ENCODE measurements at places on chromosomes 16 and 17.

- DNase-seq, result no peak
These were observed 32.1 kb downstream of the USP43 start for GRCh38 chr17:9677411-9677810.

- no peak for DNase-seq
These were observed 239.4 kb upstream of the CPHXL start for GRCh38 chr16:75965504-75966374.

- DNase-seq, result no peak
These were observed 306.0 kb downstream of the MAF start for GRCh38 chr16:79294568-79294967.

DNA sequence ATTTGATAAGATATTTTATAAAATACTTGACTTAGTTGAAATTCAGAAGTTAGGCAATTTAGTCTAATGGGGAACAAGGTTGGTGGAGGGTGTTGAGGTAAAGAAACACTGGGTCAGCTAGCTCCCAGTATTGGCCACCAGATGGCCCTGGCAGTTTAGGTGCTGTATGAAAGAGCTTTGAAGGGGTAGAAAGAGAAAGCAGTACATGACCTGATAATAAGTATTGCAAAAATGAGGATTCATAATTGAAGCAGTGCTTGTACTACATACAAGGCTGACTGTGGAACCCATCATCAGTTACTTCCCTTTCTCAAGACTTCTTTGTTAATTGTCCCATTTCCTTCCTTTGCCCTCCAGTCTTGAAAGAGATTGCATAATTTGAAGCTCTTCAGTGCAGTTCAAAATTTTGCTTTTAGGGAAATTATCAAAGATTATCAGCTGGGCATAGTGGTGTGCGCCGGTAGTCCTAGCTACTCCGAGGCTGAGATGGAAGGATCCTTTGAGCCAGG lies 29.4 kb downstream of the TANC2 start:
- peak; percentile 89 for DNase-seq

DNA sequence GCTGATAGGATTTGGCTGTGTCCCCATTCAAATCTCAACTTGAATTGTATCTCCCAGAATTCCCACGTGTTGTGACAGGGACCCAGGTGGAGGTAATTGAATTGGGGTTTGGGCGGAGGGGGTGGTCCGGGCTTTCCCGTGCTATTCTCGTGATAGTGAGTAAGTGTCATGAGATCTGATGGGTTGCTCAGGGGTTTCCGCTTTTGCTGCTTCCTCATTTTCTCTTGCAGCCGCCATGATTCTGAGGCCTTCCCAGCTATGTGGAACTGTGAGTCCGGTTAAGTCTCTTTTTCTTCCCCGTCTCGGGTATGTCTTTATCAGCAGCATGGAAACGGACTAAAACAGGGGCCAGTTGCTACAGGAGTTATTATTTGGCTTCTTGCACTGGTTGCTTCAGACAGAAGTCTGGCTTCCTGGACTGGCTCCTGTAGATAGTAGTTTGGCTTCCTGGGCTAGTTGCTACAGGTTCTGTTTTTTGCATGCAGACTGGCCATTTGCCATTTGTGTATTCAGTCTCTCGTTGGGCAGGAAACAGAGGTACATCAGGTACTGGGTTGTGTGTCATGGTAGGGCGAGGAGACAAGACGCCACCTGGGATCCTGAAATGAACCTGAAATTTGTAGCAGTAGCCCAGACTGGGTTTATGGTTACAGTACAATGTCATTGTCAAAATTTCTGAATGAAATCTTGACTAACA lies 32.6 kb downstream of the CNTNAP4 start:
- DNase-seq, result no peak

DNA sequence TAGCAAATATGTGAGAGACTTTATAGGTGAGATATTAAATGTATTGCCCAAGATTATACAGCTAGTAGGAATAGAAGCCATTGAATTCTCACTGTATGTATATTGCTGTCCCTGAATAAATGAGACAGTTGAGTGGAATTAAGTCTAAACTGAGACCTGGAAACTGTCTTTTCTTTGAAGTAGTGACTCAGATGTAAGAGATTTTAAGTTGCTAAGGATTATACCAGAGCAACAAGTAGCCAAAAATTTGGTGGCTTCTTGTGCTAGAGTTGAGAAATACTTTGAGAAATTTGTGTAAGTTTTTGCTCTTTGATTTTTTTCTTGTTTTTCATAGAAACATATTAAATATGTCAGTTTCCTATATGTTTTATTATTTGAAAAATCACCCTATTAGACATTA lies 58.7 kb downstream of the TANC2 start:
- DNase-seq, result no peak

DNA sequence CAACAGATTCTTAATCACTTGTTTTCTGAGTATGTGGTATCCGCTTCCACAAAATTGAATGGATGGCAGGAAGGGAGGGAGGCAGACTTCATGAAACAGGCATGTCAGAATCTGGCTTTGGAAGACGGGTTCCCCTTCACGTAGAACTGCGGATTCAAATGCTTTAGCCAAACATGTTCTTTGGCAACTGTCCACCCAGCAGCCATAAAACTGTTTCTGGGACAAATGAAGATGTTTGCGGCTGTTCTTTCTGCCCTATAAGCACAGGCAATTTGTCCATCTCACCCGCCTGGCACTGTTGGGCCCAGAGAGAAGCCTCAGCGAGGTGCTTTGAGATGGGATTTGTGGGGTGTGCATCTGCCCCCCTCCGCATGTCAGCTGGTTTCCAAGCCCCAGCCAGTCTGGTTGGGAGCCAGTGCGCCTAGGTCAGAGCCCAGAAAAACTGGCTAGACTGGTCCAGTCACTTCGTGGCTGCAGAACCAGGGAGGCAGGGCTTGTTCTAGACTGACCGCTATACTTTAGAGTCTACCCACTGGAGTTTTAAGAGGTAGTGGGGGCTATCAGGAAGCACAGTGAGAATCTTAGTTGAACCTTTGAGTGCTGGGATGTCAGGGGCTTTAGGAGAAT lies 6.3 kb downstream of the CRHR1 start:
- no peak for DNase-seq

GRCh38 chr16:11572301-11572995 lies 14.3 kb downstream of the LITAF start:
- no peak for DNase-seq

GRCh38 chr16:27829975-27830374 lies 233.5 kb downstream of the GSG1L start:
- DNase-seq, result no peak

GRCh38 chr17:10614536-10615155 lies 42.5 kb downstream of the MYH3 start:
- DNase-seq, result peak; percentile 72

DNA sequence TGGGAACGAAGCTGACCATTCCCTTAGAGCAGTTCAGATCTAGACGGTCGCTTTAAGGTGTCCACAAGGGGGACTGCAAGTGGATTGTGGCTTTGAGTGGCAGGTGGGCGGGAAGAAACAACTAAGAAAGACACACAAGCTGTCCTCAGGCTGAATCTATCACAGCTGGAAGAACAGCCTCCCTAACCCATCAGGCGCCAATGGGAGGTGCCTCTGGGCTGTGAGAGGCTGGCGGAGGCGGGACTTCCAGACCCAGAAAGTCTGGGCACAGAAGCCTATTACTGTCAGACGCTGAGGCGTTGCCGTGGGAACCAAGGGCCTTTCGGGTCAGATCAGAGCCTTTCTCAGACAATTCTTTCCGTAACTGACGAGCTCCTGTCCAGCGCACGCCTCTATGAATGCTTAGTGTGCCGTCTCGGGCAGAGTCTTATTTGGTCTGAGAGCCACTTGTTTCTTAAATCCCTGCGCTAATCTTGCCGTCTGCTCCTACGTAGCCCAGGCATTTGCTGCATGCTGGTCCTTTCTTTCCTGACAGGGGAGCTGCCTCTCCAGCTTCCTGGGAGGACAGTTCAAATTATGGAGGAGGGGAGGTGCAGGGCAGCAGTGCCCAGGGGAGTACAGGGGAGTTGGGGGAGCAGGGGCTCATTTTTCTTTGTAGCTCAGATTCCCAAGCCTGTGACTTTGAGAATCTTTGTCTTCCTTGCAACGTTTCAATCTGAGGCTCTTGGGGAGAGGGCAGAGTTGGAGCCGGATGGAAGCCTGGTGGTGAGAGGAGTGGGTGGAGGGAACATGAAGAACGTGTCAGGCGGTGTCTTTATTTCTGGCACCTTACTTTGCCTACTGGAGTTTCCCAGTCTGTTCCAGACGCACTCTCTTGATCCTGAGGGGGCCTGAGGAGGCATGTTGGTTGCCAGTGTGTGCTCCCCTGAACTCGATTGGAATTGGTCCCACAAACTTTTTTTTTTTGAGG lies 618.7 kb downstream of the KCNJ18 start:
- DNase-seq, result peak; percentile 20

DNA sequence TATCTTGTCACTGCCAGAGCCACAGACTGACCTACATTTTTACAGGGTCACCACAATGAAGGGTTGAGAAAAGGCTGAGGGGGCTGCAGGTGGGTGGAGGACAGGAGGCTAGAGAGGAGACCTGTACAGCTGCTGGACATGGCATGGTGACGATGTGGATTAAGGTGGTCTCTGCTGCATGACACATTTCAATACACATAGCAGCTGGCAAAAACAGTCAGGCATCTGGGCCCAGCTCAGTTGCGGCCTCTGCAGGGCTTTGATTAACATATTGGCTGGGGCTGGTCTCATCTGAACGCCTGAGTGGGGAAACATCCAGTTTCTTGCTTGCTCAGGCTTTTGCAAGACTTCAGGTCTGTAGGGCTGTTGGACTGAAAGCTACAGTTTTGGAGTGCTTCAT lies 265.4 kb upstream of the FOXF1 start:
- no peak for DNase-seq

- DNase-seq, result no peak
These were observed 177.4 kb downstream of the FTO start for GRCh38 chr16:53881371-53881770.

DNA sequence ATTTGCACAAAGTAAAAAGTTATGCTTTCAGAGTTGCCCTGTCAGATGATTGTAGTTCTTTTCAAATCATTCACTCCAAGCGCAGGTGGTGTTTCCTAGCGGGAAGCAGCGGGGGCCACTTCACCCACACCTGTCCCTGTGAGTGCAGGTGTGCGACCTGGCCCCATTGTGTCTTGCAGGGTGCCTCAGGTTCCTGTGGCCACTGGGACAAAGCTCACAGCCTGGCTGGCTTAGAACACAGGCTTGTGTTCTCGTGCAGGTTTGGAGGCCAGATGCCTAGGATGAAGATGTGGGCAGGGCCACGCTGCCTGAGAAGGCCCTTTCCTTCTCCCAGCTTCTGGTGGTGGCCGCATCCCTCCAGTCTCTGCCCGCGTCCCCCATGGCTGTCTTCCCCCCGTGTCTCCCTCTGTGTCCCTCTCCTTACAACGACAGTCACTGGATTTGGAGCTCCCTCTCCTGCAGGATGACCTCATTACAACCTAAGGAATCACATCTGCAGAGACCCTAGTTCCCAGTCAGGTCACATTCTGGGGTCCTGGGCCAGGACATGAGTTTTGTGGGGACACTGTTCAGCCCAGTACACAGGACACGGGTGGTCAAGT lies 90.5 kb downstream of the NPIPB11 start:
- no peak for DNase-seq

- peak; percentile 57 for DNase-seq
These were observed 995 bp upstream of the JMJD8 start for GRCh38 chr16:684961-685696.

DNA sequence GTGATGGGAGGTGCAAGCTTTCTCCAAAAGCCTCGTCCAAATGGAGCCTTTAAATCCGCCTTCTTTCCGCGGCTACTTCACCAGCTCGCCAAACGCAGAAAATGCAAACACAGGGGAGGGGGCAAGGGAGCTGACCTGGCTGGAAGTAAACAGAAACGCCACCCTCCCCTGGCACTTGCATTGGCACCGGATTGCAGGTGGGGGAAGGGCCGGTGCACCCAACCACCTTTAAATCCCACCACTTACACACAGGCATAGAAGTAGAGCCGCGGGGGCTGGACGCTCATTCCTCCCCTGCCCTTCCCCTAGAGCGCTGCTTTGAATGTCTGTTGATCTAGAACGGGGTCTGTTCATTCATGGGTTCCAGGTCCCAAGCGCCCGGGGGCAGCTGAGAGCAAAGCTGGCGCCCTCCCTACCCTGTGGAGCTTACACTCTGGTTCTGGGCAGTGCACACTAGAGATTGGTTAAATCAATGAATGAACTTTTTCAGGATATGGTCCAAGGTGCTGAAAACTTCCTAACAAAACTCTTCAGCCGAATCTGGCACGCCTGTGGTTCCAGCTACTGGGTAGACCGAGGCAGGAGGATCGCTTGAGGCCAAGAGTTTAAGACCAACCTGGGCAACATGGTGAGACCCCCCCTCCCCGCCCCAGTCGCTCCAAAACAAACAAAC lies 920 bp upstream of the ZCCHC14 start:
- DNase-seq, result no peak

- peak; percentile 56 for DNase-seq
These were observed 11.2 kb upstream of the CEP20 start for GRCh38 chr16:15899538-15900100.

DNA sequence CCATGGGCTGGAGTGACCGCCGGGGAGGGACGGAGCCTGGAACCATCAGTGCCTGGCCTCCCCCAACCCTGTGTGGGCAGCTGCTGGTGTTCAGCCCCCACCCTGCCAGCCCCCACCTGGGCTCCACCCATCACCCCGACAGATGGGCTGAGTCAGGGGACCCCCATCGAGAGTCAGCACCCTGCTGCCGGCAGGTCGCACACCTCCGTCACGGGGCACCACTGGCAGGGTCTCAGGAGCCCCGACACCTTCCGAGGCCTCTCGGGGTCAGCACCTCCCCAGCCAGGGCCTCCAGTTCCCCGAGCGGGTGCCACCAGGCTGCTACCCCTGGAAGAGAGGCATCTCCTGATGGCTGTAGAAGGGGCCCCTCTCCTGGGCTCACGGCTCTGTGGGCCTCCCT lies 38.3 kb upstream of the ACSF3 start:
- DNase-seq, result no peak

- peak; percentile 93 for DNase-seq
These were observed 3.3 kb upstream of the SREBF1 start for GRCh38 chr17:17839791-17840707.

- DNase-seq, result no peak
These were observed 2.7 kb downstream of the WDR90 start for GRCh38 chr16:651844-652243.

GRCh38 chr17:62761884-62762283 lies 46.2 kb downstream of the MARCHF10 start:
- DNase-seq, result no peak

DNA sequence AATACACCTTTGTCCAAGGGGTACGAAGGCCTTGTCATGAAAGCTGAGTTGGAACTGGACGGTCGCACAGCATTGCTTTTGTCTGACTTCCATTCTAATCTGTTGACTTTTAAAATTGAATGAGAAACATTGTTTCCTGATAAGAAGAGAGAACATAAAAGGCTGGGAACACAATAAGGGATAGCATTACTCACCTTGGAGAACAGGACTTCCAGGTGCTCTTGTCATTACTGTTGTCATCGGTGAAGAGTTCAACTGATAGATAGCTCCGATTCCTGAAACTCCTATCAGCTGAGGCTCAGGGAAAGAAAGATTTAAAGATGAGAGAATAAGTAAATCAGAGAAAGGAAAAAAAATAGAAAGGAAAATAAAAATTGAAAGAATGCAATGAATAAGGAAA lies 351.1 kb downstream of the KCNJ2 start:
- DNase-seq, result no peak

GRCh38 chr17:51397361-51398127 lies 137.2 kb downstream of the UTP18 start:
- DNase-seq, result no peak

Measured in NB4 (cell line).